ENCODE measurements at places on chromosomes 3 and 15. TPM values are rescaled to one million over a fixed set of nuclear protein-coding genes. Genes with fewer than 3 reads are reported as not detected.

GRCh38 chr15:66803182-66803729, 101.2 kb downstream of the SMAD6 start:
- DNase-seq, result peak; percentile 87

- no peak for DNase-seq
Measured at GRCh38 chr15:92053753-92054316, 200.3 kb downstream of the SLCO3A1 start.

TLR9 gene
- polyA plus RNA-seq, result 0.09 TPM

DNA sequence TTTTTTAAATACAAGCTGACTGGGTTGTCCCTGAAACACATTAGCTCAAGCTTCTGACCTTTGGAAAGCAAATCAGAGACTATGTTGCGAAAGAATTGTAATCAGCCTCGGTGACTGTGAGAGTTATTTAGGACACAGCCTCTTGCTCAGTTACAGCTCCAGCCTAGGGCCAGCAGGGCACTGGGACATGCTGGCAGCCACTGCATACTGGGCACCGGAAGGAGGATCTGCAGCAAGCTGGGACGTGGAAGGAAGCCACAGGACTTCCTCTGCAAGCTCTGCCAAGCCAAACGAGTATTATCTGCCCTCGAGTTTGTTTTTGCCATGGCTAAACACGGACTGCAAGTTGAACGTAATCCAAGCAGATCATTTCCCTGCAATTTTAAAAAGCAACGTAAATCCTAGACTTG, 24.4 kb upstream of the COPG1 start:
- DNase-seq, result no peak

CDHR4 gene
- not detected for polyA plus RNA-seq

DNA sequence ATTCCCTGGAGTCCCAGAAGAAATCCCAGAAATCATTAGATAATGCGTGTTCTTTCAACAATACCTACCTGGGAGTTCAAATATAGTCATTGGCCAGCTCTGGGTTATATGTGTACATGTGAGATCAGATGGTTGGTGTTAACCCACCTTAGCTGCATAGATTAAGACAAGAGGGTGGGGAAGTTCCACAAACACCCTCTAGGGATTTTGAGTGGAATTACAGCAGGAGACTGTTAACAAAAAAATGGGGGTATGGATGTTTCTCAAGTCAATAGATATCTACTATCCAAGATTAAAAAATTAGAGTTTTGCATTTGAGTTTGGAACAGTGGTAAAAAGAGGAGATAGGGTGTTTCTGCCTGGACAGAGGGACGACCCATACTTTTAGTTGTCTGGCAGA, 282.5 kb upstream of the CNTN3 start:
- no peak for DNase-seq

- no peak for DNase-seq
Measured at GRCh38 chr3:138443091-138443490, 8.7 kb downstream of the ESYT3 start.

DNA sequence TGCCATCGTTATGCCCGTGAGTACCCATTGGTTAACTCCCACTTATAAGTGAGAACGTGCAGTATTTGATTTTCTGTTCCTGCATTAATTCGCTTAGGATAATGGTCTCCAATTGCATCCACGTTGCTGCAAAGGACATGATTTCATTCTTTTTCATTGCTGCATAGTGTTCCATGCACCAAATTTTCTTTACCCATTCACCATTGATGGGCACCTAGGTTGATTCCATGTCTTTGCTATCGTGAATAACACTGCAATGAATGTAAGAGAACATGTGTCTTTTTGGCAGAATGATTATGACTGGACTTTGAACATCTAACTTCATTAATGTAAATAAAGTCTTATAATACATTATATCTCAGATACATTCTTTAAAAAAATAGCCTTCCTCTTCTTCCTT, 169.6 kb upstream of the CDIN1 start:
- no peak for DNase-seq

GRCh38 chr3:177201700-177202397, 4.6 kb upstream of the TBL1XR1 start:
- no peak for DNase-seq

DNA sequence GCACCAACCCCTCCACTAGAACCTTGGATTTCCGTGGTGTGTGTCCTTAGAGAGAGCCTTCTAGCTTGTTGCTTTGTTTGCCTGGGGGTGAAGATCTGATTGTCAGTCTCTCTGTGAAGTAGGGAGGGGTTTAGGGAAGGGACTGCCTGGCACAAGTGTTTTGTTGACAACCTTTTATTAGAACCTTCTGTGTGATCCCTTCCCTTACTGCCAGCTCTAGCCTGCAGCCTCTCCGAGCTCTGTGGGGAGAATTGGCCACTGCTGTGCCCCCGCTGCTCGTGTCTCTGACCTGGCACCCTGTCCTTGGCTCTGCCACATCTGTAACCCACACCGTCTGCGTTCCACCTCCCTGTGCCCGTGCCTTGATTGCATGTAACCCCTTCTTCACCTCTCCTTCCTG, 30.9 kb upstream of the PCSK6 start:
- DNase-seq, result no peak

DNA sequence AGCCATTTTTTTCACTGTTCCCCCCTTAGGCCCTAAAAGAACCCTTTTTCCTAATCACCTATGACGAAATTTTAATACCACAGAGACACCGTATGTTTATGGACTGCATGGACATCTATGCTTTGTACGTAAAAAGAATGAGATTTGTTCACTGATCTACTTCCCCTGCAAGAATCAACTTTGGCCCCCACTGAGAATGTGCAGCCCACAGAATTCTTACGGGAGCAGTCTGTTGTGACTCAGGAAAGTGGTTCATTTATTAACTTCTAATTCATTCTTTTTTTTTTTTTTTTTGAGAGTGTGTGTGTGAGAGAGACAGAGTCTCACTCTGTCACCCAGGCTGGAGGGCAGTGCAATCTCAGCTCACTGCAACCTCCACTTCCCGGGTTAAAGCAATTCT, 17.6 kb downstream of the EIF4E3 start:
- DNase-seq, result no peak

SEMA3F gene
- polyA plus RNA-seq, result 81.6 TPM

DNA sequence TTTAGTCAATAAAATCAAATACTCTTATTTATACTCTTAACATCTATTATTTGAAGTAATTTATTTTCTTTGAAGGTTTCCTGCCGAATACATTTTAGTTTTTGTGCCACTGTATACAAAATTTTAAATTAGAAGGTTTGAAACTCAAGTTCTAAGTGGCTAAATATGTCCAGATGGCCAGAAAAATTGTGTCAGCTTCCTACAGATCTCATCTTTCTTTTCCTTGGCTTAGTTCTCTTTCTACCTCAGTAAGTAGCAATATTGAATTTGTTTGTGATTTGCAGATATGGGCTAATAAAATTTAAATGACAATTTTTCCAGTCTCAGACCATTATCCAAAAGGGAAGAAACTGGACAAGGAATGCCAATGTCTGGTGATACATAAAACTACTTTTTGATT, 452.1 kb downstream of the ROBO2 start:
- no peak for DNase-seq

DNA sequence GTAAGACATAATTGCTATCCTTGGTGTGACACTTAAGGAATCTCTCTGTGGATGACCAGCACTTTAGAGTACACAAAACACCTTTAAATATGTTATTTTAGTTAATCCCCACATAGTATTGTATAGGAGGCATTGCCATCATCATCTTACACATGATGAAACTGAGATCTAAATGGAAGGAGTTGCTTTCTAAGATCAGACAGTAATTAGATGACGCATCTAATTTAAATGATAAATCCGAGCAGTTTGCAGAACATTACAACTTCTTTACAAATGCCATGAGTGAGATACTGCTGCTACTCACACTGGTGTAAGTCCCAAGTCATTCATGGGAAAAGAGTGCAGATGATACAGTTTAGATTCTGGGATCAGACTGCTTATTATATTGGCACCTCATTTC, 431.9 kb downstream of the MFSD1 start:
- no peak for DNase-seq

- DNase-seq, result no peak
Measured at GRCh38 chr15:72535911-72536310, 61.8 kb downstream of the ARIH1 start.

- no peak for DNase-seq
Measured at GRCh38 chr3:161393310-161393709, 22.0 kb upstream of the SPTSSB start.

GRCh38 chr3:176964661-176965060, 232.6 kb downstream of the TBL1XR1 start:
- no peak for DNase-seq

FRMD4B gene
- polyA plus RNA-seq, result 45.2 TPM

DNA sequence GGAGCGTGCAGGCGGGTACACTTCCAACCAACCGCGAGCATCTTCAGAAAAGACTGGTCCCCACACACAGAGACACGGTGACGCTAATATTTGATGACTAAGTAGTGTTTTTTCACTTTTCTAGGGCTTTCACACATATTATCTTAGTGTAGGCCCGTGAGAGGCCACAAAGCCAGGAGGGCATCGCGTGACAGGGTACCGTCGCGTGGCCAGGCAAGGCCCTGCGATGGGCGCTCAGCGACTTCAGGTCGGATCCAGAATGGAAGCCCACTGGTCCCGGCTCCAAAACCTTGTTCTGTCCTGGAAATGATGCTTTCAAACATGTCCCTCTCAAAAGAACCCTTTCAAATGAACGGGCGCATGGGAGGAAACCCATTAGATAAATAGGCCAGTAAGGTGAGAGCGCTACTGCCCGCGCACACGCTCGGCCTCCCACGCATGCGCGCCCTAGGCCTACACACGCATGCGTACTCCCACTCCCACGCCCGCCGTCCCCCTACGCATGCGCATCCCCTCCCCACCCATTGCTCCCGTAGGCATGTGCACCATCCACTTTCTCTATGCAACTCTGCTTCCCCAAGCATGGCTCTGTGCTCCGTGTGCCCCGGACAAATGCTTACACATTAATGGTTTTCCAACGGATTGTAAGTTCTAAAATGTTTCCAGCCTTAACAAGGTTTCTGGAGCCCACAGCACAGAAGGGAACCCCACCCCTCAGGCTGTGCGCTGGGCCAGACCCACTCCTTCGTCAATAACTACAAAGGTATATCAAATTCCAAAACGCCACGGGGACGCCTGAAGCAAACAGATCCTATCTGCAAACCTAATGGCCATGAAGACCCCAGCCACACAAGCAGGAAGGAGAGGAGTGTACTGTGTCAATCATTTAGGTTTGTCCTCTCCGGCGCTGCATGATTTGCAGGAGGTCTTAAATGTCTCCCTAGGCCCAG, 72.1 kb downstream of the OCA2 start:
- no peak for DNase-seq

CHRNA7 gene
- 31.5 TPM for polyA plus RNA-seq

- DNase-seq, result no peak
Measured at GRCh38 chr3:128081846-128082245, 29.6 kb downstream of the SEC61A1 start.

TICRR gene
- polyA plus RNA-seq, result 12.3 TPM

- no peak for DNase-seq
Measured at GRCh38 chr3:159813822-159814531, 174.7 kb upstream of the IL12A start.

GRCh38 chr3:64259636-64260035, 34.4 kb upstream of the PRICKLE2 start:
- no peak for DNase-seq

CACNA2D2 gene
- 14.6 TPM for polyA plus RNA-seq

KCNAB1 gene
- polyA plus RNA-seq, result 4.3 TPM

- no peak for DNase-seq
Measured at GRCh38 chr3:116139641-116140040, 305.6 kb downstream of the LSAMP start.

ANKRD34C gene
- polyA plus RNA-seq, result 0.01 TPM

GRCh38 chr15:25783607-25784540, 79.3 kb downstream of the ATP10A start:
- no peak for DNase-seq

DNA sequence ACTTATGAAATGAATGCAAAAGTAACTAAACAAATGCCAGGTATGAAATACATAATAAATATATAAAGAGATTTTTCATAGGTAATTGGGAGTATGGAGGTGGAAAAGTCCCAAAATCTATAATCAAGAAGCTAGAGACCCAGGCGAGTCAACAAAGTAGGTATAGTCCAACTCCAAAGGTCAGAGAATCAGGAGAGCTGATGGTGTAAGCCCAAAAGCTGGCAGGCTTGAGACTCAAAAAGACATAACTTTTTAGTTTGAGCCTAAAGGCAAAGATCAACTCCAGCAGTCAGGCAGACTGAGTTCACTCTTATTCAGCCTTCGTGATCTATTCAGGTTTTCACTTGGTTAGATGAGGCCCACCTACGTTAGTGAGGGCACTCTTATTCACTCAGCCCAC, 157.4 kb upstream of the TMCO5A start:
- DNase-seq, result no peak

- DNase-seq, result no peak
Measured at GRCh38 chr15:50251638-50252182, 13.8 kb downstream of the HDC start.

DNA sequence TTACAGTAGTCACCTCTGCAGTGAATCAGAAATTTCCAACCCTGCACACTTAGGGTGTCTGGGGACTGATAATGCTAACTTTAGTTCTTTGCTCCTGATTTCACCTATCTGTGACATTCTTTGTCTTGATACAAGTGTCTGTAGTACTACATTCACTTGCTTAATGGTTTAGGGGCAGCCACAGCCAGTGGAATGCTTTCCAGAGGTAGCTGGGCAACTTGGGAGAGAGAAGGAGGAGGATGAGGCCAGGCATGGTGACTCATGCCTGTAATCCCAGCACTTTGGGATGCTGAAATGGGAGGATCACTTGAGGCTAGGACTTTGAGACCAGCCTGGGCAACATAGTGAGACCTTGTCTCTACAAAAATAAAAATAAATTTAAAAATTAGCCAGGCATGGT, 8.5 kb downstream of the BAHD1 start:
- DNase-seq, result no peak

- no peak for DNase-seq
Measured at GRCh38 chr15:58795825-58796224, 24.7 kb downstream of the MINDY2 start.

IRAK2 gene
- polyA plus RNA-seq, result 0.70 TPM

IL5RA gene
- polyA plus RNA-seq, result 0.79 TPM

XYLB gene
- 13.2 TPM for polyA plus RNA-seq

DNA sequence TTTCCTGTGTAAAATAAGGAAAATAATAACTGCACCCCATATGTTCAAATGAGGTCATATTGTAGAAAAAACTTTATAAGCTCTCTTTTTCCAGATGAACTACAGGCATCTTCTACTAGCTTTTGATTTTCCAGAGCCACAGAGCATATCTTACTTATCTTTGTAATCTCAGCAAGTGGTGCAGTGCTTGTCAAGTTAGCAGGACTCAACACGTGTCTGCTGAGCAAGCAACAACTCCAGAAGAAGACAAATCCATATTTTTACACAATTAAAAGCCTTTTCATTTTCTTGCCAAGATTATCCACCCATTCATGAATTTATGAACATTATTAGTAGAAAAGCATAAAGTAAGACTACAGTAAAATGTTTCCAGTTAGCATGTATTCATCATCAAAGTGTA, 14.4 kb upstream of the TSC22D2 start:
- DNase-seq, result no peak

GRCh38 chr3:127207727-127208482, 15.0 kb downstream of the PRR23E start:
- no peak for DNase-seq

DNA sequence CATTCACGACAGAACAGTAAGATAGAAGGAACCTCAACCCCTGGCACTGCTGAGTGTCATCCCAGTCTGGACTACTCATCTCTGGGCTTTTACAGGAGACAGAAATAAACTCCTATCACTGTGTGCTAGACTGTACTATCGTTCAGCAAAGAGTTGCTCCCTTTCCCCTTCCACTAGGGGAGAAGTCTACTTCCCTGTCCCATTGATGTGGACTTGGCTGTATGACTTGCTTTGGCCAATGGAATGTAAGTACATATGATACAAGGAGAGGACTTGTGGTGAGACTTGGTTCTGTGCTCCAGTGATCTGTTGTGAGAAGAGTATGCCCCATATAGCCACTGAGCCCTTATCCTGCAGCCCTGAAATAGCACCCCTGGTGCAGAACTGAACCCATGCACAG, 5.3 kb upstream of the KIF7 start:
- DNase-seq, result no peak
